ENCODE measurements at places on chromosomes 6 and 20.

- DNase-seq, result no peak
Measured at GRCh38 chr6:19558201-19558600, 279.0 kb upstream of the ID4 start.

- no peak for DNase-seq
Measured at GRCh38 chr6:8392569-8392968, 42.8 kb downstream of the SLC35B3 start.

DNA sequence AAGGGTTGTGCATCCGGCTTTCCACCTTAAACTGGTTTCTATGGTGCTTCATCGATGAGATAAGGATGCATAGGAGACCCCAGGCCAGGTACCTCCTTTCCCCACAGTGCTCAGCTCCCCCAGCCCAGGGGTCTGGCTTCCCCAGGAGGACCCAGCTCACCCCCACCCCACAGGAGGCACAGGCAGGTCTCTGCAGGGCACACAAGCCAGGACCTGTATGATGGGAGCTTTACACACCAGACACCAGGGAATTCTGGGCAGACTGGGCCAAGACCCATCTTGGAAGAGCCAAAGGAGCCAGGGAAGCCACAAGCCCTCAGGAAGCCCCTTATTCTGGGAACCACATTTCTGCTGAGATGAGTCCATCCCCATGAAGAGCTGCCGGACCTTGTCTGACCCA lies 29.6 kb downstream of the UBD start:
- no peak for DNase-seq

GRCh38 chr6:166351715-166352285 lies 9.5 kb upstream of the SFT2D1 start:
- DNase-seq, result no peak

DNA sequence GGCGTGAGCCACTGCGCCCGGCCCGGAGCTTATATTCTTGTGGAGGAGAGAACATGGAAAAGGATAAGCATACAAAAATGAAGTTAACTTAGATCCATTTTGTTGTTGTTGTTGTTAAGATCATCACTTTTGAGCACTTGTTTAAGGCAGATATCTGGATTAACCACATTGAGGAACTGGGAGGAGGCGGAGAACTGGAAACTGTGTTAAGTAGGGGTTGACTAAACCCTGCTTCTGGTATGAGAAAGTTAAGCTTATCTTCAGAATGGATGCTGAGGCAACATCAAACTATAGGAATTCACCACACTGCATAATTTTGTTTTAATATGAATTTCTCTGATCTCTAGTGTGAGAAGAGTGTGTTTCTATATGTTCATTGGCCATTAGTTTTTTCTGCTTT lies 57.6 kb downstream of the GCNT2 start:
- DNase-seq, result no peak

- no peak for DNase-seq
Measured at GRCh38 chr6:157753291-157753690, 69.8 kb upstream of the SNX9 start.

- DNase-seq, result no peak
Measured at GRCh38 chr6:95230071-95230740, 347.1 kb upstream of the MANEA start.

- DNase-seq, result no peak
Measured at GRCh38 chr6:71412559-71413140, 124.0 kb downstream of the OGFRL1 start.

DNA sequence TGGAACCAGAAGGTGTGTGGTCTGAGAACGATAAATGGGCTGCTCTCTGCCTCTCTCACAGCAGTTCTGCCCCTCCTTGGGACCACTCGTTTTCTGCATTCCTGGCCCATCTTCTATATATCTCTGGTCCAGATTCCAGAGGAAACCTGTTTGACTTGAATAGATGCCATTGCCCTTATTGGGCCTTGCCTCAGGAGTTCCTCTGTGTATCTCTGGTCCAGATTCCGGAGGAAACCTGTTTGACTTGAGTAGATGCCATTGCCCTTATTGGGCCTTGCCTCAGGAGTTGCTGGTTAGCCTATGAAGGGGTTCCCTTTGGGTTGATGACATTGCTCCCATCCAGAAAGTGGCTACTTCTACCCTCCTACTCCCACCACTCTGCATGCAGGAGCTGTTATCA lies 189.4 kb downstream of the SLC16A10 start:
- no peak for DNase-seq

GRCh38 chr6:124961777-124962638 lies at the start of gene RNF217:
RNF217 (plus strand) TSS chr6:124962437; CDS start chr6:124962545, 108 bp downstream.
- no peak for DNase-seq

GRCh38 chr20:53867741-53868351 lies 202.5 kb downstream of the BCAS1 start:
- DNase-seq, result no peak

- no peak for DNase-seq
Measured at GRCh38 chr20:33991502-33991901, 2.2 kb upstream of the RALY start.

DNA sequence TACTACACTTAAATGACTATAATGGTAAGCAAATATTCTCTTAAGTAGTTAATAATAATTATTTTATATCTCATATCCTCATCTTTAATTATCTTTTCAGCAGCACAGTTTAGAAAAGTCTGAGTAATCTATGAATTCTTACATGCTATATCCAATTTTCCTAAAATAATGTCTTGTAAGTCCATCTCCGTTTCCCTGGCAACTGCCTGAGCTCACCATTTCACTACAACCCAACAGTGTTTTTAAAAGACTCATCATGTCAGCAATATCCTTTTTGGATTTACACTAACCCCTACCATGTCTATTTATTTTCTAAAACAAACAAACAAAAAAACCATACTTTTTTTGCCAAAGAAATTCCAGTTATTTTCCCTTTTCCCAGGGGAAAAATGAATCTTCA lies 859.6 kb downstream of the EYS start:
- no peak for DNase-seq

DNA sequence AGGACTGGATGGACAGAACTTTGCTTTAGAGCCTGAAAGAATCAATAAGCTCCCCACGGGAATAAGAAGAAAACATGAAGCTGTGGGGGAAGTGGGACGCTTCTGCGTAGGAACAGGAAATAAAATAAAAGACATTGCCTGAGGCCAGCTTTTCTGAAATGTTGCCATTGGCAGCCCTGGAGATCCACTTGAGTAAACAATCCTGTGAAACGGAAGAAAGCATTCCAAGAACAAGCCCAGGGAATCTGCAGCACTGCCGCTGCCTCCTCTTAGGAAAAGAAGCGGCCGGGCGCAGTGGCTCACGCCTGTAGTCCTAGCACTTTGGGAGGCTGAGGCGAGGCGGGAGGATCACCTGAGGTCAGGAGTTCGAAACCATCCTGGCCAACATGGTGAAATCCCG lies 182.3 kb upstream of the RALGAPA2 start:
- no peak for DNase-seq

DNA sequence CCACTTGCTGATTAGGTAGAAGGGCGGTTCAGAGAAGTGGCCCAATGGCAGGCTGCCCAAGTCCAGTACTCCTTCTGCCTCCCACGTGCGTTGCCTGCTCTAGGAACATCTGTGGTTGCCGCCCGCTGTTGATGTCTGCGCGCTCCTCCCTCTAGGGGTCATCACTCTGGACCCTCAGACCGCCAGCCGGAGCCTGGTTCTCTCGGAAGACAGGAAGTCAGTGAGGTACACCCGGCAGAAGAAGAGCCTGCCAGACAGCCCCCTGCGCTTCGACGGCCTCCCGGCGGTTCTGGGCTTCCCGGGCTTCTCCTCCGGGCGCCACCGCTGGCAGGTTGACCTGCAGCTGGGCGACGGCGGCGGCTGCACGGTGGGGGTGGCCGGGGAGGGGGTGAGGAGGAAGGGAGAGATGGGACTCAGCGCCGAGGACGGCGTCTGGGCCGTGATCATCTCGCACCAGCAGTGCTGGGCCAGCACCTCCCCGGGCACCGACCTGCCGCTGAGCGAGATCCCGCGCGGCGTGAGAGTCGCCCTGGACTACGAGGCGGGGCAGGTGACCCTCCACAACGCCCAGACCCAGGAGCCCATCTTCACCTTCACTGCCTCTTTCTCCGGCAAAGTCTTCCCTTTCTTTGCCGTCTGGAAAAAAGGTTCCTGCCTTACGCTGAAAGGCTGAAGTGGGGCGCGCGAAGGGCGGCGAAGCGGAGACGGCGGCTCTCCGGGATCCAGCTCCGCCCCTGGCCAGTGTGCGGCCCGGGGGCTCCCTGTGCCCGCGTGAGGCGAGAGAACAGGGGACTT lies 8.5 kb downstream of the TRIM15 start:
- DNase-seq, result no peak

DNA sequence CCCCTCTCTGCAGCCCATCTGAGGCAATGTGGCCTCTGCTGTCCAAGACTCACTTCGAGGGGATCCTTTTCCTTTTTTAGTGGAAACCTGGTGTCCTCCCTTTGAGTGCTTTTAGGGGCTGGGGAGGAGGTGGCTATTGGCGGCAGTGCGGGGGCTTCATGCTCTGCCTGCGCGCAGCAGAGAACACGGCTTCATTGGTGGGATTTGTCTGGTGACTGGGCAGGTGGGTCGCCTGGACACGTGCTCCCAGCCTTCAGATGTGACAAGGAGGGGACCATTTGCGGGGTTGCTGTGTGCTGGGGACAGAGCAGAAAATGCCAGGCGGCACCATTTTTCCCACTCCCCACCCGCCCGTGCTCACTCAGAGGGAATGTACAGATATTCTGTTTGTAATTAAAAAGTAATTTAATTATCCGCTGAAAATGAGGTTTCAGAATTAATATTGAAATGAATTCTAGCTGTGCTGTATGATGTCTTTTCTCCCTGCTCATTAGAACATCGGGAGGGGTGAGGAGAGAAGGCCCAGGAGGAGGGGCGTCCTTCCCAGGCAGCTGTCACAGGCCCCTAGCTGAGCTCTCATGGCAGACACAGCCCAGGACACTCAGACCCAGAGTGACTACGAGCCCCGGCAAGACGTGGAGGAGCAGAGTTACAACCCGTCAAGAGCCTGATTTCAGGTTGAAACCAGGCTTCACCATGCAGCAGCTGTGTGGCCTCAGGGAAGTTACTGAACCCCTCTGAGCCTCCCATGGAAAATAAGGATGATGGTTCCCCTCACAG lies 417.2 kb upstream of the SULF2 start:
- no peak for DNase-seq

- no peak for DNase-seq
Measured at GRCh38 chr6:38937839-38938613, 110.6 kb upstream of the GLP1R start.

DNA sequence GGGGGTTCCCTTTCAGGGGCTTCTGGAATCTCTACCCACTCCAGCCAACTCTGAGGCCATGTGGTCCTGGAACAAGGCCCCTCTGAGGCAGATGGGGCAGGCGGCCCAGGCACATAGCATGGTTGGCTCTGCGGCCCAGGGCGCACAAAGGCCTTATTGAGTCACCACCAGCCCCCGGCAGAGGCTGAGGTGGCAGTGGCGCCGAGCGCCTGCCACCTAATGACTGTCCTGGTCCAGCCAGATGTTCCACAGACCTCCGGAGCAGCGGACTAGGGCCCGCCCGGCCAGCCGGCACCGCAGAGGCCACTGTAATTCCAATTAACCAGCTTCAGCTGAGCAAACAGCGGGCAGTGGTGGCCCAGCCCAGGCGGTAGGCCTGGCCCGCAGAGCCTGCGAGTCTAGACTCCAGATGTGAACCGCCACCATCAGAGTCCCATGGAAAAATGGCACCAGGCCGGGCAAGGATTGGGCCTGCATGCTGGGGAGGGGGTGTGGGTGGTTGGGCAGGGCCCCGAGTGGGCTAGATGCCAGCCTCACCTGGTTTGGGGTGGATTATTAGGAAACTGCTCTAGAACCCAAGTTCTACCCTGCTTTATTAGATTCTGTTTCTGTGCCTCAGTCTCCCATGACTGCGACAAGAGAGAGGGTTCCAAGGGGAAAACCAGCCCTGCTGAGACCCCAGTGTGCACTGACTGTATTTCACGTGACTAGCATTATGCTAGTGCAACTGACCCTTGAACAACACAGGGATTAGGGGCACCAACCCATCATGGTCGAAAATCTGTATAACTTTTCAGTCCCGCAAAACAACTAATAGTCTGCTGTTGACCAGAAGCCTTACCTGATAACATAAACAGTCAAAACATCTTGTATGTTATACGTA lies 34.1 kb upstream of the ID1 start:
- DNase-seq, result no peak

- no peak for DNase-seq
Measured at GRCh38 chr6:73803562-73804241, 107.7 kb downstream of the CD109 start.

- no peak for DNase-seq
Measured at GRCh38 chr20:33007376-33008335, at the start of gene BPIFB2. BPIFB2 (plus strand) TSS chr20:33007704; CDS start chr20:33008575, 871 bp downstream.

DNA sequence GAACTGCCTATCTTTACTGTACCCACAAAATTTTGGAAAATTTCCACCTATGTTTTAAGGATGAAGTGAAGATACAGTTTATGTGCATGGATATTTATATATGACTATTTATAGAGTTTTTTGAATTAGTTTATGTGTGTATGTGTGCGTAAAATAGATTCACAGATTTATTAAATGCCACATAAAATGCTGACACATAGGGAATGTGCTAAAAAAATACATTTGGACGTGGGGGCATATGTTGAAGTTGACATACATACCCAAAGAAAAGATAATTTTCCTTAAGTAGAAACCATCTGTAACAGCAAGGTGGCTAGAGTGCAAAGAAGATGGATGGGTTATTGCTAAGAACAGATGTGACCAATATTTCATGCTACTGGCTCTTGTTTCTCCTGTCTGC lies 302.1 kb upstream of the RNF217 start:
- DNase-seq, result no peak

DNA sequence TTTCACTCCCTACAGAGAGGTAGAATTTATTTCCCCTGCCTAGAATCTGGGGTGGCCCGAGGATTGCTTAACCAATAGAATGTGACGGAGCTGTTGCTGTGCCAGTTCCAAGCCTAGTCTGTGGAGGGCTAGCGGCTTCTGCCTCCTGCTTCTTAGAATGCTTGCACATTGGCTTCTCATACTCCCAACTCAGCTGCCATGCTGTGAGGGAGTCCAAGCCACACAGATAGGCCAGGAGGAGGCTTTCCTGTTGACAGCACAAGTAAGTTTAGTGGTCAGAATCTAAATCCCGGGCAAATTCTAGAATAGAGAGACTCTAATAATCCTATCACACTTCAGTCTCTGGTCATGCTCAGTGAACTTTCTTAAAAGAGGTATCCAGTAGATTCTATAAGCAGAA lies 57.5 kb upstream of the SNRPB2 start:
- DNase-seq, result no peak

DNA sequence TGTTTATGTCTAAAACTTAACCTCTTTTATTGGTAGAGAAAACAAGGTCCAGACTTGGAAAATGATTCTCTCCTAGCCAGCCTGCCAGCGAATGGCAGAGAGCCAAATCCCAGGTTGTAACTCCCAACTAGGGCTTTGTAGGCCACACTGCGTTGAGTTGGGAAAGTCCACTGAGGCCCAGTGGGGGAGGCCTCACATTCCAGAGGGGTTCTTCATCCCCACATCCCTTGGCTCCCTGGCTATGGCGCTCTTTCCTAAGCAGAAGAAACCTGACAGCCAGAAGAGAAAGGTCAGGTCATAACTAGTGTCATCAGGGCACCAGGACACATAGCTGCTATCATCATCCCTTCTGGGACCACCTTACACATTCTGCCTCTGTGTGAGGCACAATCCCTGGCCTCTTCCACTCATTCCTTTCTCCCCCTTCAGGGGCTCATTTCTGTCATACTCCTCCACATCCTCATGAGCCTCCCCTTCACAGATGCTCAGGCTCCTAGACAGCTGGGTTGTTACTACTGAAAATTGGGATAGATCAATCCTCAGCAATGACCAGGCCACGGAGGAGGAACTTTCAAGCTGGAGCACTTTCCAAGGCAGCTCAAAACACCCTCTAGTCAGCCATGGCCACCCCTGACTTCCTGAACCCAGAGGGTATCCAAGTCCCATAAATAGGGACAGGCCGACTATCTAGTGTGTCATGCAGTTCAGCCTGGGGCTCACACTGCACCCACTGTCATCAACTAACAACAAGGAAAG lies 48.6 kb downstream of the TCP11 start:
- no peak for DNase-seq

GRCh38 chr6:129659167-129659566 lies 50.8 kb downstream of the ARHGAP18 start:
- DNase-seq, result no peak
